ENCODE measurements at places on chromosomes 3 and 15. TPM values are rescaled to one million over a fixed set of nuclear protein-coding genes. Genes with fewer than 3 reads are reported as not detected.

- no peaks in the 10 kb centered on the region for H3K4me1 ChIP-seq
- no peak for DNase-seq
- peaks cover 23% of the 10 kb centered on the region for H3K27me3 ChIP-seq
- no peak overlapping the region for H3K27ac ChIP-seq
- H3K36me3 ChIP-seq: no peaks in the 10 kb centered on the region
Observed at GRCh38 chr15:51203797-51204196, 109.1 kb upstream of the TNFAIP8L3 start.

DNA sequence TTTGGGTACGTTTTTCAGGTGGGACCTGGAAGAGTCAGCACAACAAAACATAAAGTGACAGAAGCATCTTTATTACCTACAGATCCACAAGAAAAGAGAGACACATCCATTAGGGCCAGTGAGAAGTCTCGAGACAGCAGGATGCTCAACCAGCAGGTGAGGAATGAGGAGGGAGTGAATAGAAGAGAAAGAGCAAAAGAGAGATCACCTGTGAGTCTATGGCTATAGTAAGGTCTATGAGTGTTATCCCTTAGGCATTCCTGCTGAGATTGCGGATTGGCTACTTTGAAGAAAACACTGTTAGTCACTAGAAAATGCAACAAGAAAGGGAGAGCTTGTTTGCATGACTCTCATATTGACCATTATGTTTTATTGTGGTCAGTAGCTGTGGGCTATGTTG is 1556.2 kb upstream of the GBE1 start:
- H3K36me3 ChIP-seq: no peaks in the 10 kb centered on the region
- H3K27me3 ChIP-seq: no peaks in the 10 kb centered on the region
- no peak overlapping the region for H3K4me3 ChIP-seq
- no peaks in the 10 kb centered on the region for H3K4me1 ChIP-seq
- no peak for DNase-seq

DNA sequence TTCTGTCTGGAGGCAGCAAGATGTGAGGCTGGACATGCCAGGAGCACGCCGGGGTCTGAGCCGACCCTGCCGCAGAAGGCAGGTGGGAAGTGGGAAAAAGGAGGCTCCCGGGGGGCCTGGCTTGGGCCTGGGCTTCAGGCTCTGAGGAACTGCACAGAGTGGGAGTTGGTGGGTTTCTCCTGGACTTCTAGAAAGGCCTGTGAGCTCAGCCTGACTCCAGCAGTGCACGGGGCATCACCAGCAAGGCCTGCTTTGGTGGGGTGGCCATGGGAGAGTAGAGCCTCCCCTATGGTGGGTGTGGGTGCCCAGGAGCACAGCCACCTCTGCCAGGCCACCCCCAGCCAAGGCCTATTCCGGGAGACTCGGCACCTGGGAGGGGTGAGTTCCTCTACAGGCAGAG is 18.1 kb upstream of the SLC41A3 start:
- no peak overlapping the region for H3K4me3 ChIP-seq
- H3K27ac ChIP-seq: no peak overlapping the region
- no peaks in the 10 kb centered on the region for H3K36me3 ChIP-seq
- H3K4me1 ChIP-seq: peaks cover 4% of the 10 kb centered on the region
- H3K27me3 ChIP-seq: peaks cover 17% of the 10 kb centered on the region

DNA sequence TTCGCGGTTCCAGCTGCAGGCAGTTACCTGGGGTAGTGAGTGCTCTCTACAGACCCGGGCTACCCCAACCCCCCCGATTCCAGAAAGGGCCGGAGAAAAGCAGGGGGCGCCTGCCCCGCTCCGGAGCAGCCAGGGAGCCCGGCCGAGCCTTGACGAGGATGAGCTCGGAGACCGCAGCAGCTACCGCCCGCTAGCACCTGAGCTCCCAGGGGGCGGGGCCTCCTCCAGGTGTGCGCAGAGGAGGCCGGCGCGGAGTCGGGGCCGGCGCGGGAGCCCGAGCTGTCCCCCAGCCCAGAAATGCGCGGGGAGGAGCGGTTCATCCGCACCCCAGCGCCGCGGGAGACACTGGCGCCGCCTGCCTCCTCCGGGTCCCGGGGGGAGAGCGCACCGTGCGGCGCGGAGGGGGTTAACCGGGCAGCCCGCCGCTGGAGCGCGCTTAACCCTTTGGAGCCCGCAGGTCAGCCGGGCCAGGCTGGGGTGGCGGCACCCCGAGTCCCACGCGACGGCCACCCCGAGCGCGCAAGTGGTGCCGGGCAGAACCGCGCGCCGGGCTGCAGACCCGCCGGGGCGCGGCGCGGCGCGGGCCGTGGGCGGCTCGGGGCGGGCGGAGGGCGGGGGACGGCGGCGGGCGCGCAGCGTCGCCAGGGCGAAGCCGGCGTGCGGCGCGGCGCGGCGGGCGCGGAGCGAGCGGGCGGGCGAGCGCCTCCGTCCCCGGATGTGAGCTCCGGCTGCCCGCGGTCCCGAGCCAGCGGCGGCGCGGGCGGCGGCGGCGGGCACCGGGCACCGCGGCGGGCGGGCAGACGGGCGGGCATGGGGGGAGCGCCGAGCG is at the start of gene CACNA1D:
Gene CACNA1D, plus strand, starts transcription at position 649 of the 829 bp plus-strand sequence. CDS start 556 bp downstream, outside the sequence.
- H3K36me3 ChIP-seq: peaks cover 12% of the 10 kb centered on the region
- H3K27me3 ChIP-seq: peaks cover 76% of the 10 kb centered on the region
- H3K4me3 ChIP-seq: peak within 1 kb of the TSS; percentile 77
- H3K4me1 ChIP-seq: peaks cover 12% of the 10 kb centered on the region
- no peak within 1 kb of the TSS for H3K27ac ChIP-seq

DNA sequence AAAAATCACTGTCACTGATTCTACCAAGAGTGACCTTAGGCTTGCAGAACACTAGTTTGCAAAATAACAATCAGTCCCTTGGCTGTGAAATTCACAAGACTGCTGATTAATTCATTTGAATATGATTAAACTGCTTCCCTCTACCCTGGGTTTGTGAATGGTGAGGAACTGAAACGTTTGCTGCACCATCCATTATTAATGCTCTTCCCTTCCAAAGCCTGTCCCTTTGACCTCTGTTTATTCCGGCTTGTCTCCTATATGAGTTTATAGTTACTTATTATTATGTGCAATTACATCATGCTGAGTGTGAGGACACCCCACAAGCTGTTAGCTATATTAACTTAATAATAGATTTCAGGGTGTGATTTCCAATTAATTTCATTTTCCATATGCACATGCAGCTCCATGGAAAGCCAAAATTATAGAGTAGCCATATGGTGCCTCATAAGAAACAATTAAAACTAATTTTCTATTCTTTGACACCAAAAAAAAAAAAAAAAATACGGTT is 96.5 kb downstream of the SUCLG2 start:
- no peak for DNase-seq
- H3K27me3 ChIP-seq: no peaks in the 10 kb centered on the region

DNA sequence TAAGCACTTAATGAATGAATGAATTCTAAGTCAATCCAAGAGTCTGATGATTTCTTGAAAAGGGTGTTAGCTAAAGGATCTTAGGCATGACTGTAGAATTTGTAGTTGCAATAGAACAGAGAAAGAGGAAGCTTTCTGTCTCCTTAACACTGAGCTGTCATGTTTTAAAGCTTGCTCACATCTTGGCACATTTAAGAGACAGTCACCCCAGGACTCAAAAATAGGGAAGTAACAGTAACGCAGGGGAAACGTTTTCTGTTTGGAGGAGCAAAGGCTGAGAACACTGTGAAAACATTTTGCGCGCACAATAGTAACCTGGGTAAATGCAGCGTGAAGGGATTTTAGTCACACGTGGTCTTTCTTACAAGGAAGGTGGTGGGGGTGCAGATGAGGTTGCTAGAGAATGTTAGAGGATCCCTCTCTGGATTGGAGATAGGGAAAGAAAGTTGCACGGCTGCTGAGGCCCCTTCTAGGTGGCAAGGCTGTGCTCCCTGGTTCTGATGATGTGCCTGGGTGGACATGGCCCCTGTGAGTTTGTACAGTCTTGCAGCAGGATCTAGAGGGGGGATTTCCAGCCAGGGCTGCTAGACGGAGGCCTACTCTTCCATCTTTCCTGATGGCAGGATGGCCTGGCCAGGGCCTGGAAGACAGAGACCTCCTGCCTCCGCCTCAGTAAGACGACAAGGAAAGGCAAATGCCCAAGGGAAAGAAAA is 12.0 kb downstream of the STARD5 start:
- H3K4me3 ChIP-seq: peak overlapping the region; percentile 19
- H3K4me1 ChIP-seq: peaks cover 51% of the 10 kb centered on the region
- no peaks in the 10 kb centered on the region for H3K36me3 ChIP-seq
- H3K27ac ChIP-seq: peak overlapping the region; percentile 85
- no peak for DNase-seq
- H3K27me3 ChIP-seq: no peaks in the 10 kb centered on the region

The GPR156 gene
- 0.10 TPM for total RNA-seq

The CCK gene
- total RNA-seq: not detected

The MLF1 gene
- 7.4 TPM for total RNA-seq

Data from T-helper 17 cell (primary cell).